Heart left ventricle (tissue), 16 donors: ENCODE measurements at places on chromosomes 12 and 14.

GRCh38 chr14:88322504-88323085 is 474 bp downstream of the KCNK10 start:
- DNase-seq = no peak

DNA sequence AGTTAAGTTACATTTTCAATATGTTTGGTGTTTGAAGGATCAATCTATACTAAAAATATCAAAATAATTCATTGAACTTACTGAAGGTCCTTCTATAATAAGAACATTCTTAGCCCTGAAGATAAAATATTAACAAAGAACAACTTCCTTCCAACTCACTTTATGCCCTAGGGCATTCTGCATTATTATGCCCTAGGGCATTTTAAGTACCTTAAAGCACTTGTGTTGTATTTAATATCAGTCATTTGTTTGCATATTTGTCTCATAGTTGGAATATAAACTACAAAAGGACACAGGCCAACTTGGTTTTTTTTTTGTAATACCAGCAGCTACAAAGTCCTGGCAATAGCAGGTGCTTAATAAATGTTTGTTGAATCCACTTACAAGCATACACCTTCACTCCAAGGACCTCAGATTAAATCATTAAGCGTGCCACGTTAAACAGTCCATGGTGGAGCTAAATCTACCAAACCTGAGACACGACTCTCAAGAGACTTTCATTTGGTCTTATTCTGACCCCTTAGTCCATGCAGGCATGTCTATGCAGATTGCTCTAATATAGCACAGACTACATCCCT is 50.7 kb downstream of the EPS8 start:
- DNase-seq = no peak

- no peak for DNase-seq
Observed at GRCh38 chr12:10165421-10165820, 6.5 kb downstream of the OLR1 start.

- DNase-seq = no peak
Observed at GRCh38 chr14:27386391-27386790, 788.6 kb upstream of the NOVA1 start.

GRCh38 chr14:48023881-48024280 is 348.5 kb upstream of the MDGA2 start:
- no peak for DNase-seq

- DNase-seq = no peak
Observed at GRCh38 chr12:16020031-16020430, 108.9 kb downstream of the DERA start.

DNA sequence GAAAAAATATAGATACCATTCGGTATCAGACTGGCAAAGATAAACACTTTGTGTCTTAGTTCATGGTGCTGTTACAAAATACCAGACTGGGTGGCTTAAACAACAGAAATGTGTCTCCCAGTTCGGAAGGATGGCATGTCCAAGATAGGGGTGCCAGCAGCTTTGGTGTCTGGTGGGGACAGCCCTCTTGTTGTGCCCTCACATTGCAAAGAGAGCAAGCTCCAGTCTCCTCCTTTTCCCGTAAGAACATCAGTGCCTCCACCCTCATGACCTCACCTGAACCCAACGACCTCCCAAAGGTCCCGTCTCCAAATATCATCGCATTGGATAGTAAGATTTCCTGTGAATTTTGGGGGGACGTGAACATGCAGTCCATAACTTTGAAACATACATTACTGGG is 12.4 kb downstream of the ZBTB42 start:
- no peak for DNase-seq

DNA sequence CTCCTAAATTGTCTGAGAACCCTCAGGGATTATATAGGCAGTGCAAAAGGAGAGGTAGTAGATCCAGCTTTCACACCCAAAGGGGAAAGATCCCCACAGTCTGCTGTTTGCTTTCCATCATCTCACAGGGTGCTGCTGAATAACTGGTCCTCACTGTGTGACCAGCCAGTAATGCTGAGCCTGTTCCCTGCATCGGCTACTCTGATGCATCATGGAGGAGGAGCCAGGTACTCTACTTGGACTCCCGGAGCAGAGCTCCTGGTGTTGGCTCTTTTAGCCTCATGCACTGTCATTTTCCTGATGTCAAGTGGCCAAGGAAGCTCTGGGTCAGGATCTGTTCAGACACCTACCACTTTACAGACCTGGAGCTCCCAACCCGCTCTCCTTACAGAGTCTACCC is 127.4 kb upstream of the ATF1 start:
- DNase-seq = no peak

DNA sequence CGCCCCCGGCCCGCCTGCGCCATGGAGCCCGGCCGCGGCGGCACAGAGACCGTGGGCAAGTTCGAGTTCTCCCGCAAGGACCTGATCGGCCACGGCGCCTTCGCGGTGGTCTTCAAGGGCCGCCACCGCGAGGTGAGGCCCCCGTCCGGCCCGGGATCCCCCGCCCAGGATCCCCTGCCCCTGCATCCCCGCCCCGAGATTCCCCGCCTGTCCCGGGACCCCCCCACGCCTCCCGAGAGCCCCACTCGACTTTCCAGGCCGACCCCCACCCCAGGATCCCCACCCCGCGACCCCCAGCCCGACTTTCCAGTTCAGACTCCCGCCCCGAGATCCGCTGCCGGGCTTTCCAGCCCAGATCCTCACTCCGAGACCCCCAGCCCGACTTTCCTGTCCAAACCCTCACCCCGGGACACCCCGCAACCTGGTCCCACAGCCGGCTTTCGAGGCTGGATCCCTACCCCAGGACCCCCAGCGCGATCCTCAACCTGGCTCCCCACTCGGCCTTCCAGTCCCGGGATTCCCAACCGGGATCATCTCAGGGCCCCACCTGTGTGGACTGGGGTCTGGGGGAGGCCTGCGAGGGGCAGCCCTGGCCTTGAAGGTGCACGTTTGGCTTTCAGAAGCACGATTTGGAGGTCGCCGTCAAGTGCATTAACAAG is 688 bp downstream of the ULK1 start:
- DNase-seq = peak; percentile 44

DNA sequence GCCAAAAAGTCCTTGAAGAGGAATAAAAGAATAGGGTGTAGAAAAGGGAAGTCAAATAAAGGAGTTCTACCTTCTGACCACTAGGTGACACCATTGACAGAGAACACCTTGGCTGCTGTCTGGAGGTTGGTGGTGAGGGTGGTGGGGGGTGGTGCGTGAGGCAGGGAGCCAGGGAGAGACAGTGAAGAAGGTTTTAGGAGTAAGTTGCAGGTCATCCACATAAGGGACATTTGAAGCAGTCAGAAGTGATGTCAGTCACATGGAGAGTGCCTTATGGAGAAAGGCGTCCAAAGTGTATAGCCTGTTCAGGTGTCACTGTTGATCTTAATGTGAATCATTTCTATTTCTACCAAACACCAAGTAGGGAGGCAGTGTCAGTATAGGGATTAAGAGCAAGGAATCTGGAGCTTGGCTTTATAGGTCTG is 279.3 kb upstream of the DDHD1 start:
- DNase-seq = no peak

GRCh38 chr12:19150273-19150900 is 20.9 kb downstream of the PLEKHA5 start:
- DNase-seq = peak; percentile 29

DNA sequence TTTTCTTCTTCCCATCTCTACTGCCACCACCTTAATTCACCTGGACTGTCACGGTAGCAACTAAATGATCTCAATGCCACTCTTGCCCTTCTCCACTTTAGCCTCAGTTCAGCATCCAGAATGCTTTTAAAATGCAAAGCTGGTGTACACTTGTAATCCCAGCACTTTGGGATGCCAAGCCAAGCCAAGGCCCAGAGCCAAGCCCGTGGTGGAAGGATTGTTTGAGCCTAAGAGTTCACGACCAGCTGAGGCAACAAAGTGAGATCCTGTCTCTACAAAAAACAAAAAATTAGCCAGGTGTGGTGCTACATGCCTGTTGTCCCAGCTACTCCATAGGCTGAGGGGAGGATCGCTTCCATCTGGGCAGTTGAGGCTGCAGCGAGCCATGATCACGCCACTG is 5.9 kb downstream of the CIPC start:
- no peak for DNase-seq

GRCh38 chr12:48787791-48788523 is 932 bp downstream of the ADCY6 start:
- no peak for DNase-seq

DNA sequence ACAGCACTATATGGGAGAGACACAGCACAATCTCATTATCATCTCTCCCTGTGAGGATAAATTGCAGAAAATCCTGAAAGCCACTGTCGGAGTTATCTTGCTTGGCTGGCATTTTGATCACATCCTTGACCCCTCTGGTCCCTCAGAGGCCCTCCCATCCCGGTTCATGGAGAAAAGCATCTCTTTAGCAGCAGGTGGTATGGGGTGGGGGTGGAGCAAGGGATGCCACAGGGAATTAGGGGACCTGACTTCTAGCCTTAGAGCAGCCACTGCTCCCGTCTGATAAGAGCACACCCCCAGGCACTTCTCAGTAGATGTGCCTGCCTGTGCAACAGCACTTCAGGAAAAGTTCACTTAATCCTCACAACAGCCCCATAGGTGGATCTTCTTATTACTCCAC is 38.6 kb downstream of the GRIN2B start:
- DNase-seq = no peak

DNA sequence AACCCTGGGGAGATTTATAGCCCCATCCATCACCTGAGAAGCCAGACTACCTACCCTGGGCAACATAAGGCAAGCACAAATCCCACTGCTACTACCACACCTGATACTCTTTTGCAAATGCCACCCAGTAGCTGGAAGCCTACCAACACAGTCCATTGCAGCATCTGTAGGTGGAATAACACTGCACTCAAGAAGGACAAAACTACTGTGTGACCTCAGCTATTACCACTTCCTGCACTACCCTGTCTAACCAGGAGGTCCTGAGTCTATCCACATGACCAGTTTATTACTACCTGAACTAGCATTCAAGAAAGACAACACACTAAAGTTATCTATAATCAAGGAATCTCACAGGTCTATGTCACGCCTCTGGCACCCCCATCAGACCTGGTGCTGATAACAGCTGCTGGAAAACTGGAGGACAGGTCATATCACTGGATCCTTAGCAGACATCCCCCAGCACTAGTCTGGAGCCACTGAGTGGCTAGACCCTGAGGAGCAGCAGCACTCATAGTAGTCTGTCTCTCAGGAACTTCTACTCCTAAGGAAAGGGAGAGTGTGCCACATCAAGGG is 2.9 kb upstream of the CLEC1A start:
- no peak for DNase-seq

GRCh38 chr14:67411820-67412421 is at the start of gene PLEK2:
Gene PLEK2, minus strand, starts transcription at chr14:67412165. Its CDS starts 106 bp downstream, at chr14:67412059.
- DNase-seq = peak; percentile 14

GRCh38 chr14:89415159-89415558 is 1.9 kb downstream of the FOXN3 start:
- no peak for DNase-seq

GRCh38 chr14:51082349-51082748 is 12.6 kb downstream of the TRIM9 start:
- no peak for DNase-seq

DNA sequence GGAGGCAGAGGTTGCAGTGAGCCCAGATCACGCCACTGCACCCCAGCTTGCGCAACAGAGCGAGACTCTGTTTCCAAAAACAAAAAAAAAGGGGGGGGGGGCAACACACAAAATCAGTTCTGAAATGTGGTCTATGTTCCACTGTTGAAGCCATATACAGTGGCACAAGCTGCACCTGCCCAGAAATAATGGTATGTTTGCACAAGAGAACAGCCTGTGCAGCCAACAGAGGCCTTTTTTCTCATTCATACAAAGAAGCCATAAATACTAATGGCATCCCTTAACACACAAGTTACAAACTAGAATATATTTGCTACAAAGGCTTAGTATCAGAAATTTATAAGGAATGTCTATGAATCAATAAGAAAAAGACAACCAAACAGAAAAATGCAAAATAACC is 37.1 kb downstream of the ITPR2 start:
- DNase-seq = no peak

DNA sequence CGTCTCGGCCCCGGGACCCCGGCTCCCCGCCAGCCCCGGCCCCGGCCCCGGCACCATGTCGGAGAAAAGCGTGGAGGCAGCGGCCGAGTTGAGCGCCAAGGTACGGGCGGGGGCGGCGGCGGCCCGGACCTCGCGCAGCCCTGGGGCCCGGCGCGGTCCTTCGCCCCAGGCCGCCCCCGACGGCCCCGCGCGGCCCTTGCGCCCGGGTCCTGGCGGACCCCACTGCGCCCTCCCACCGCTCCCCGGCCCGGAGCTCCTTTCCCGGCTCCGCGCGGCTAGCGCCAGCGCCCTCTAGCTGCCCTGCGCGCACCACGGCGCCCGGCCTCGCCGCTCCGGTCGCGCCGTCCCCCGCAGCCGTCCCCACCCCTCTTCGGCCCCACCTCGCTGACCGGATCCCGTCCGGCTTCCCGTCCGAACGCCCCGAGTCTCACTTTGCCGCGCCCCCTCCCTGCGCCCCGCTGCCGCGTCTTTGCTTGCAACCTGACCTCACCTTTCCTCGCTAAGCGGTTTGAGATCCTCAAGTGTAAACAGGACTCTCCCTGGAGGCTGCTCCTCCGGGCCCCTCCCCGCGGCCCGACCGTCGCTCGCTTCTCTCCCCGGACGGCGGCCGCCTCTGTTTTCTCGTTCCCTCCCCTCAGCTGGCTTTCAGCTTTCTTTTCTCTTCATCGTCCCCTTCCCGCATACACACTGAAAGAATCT is 637 bp downstream of the PTMS start:
- DNase-seq = peak; percentile 91

DNA sequence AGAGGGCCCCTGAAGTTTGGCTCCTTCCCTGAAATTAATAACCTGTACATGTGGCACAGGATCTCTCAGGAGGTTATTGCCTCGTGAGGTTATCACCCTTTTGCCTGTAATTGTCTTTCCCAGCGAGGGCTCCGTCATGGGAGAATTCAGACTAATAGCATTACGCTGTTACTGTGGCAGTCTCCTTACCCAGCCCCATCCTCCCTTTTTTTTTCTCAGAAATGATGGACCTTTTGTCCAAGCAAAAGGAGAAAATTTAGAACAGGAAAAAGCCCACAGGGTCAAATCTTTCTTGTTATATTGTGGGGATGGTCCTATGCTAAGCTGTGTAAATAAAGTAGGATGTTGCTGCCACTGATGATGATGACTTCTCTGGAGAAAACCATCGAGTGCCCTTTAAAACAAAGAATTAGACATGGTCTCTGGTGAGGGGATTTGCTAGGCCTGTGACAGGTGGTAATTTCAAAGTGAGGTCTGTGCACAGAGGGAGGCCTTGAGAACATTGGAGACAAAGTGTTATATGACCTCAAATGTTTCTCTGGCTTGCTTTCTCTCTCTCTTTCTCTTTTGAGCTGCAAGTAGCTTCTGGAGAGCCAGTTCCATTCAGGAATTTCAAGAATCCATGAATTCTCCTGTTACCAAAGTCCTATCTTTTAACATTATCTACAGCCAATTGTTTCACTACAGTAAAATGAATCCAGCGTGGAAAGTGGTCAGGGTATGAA is 357.2 kb downstream of the BMP4 start:
- DNase-seq = no peak

DNA sequence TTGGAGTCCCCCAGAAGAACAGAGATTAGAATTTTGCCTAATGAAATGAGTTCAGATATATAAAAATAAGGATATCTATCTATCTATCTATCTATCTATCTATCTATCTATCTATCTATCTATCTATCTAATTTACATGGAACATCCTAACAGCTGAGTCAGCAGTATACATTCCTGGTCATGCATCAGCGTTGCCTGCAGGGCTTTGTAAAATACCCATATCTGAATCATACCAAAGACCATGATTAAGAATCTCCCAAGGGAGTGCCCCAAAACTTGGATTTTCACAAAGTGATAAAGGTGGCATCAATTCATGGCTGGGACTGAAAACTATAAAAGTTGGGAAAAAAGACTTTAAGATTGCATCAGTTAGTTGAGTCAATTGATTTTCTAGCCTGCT is 32.7 kb upstream of the SYT10 start:
- no peak for DNase-seq
